ENCODE measurements at places on chromosomes 12 and 14.

- DNase-seq: no peak
These were observed 59.2 kb downstream of the IFT81 start for GRCh38 chr12:110183386-110183785.

DNA sequence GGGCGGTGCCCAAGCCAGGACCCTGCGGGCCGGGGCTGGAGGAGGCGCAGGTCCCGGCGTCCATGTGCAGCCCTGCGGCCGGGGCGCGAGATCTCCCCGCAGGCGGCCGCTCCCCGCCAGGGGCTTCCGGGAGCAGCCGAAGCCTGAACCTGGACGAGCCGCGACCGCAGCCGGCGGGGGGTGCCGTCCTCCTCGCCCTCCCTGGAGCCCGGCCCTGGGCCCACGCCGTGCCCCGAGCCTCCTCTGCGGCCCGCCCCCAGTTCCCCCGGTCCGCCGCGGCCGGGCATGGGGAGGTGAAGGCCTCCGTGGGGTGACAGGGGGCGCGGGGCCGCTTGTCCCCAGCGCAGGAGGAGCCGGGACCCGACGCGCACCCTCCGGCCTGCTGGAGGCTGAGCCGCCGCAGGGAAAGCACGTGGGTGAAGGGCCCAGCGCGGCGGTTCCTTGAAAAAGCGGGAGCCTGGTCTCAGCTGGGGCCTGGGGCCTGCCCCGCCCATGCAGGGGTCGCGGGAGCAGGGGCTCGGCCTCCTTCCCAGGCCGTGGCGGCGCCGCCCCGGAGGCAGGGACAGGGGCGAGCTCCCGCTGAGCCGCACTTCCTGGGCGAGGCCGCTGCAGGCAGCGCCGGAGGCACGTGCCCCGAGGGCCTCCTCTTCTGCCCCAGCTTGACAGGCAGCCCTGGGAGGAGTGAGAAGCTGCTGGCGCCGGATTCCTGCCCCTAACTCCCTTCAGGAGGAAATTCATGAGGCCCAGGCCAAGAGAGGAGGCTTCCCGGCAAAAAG is 55.6 kb upstream of the PPP2R5C start:
- DNase-seq: no peak

DNA sequence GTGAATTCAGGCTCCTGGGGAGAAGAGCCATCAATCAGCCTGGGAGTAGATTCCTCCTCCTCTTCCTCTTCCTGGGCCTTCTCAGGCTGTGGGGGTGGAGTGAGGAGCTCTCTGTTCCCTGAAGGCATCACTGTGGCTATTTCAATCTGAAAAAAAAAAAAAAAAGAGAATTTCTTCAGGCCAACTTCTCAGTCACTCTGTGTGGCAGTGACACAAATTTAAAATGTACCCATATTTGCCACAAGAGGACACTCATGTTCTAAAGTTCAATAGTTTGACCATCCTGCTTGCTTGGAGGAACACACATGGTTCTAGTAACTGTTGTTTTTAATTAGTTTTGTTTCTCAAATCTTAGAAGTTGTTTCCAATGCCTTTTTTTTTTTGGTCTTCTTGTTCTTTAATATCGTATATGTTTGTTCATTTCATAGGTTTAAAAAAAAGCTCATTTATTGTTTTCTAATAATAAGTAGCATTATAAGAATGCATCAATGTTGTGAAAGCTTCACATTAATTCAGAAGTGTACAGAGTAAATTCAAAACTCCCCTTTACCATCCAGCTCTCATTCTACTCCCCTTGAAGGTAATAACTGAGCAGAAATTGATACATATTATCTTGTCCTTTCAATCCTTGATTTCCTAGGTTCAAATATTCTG is 23.3 kb upstream of the CCER1 start:
- no peak for DNase-seq

DNA sequence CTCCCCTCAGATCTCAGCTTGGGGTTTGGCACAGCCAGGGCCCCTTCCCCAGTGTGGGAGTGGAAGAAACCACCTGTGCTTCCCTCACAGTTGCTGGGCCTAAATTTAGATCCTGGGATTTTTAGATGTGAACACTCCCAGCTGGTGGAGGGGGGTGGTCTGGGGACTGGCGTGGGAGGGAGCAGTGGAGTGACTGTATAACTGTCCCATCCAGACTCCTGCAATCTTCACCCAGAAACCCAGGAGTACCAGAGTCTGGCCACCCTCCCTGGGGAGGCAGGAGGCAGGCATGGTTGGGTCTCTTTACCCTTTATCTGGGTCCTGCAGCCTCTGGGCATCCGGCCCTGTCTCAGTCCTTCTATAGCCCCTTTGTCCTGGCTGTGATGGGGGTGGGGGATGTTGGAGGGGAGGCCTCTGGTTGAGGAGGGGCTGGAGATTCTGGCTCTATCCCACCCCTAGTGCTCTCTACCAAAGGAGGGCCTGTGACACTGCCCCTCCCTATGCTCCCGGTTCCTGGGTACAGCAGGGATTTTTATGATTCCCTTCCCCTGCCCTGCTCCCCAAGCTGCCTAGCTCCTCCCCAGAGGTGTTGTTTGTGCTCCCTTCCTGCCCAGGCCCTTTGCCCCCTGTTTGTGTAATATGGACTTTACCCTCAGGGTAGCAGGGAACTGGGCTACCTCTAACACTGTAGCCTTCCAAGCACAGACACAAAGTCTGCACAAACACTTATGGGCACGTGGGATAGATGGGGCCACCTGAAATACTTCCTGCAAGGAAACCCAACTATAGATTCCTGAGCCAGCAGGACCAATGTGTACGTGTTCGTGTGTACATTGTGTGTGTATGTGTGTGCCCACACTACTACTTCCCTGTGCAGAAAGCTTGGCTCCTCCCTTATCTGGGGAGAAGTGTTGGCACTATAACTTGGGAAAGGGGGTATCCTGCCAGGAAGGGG is 1.7 kb downstream of the ERBB3 start:
- no peak for DNase-seq

DNA sequence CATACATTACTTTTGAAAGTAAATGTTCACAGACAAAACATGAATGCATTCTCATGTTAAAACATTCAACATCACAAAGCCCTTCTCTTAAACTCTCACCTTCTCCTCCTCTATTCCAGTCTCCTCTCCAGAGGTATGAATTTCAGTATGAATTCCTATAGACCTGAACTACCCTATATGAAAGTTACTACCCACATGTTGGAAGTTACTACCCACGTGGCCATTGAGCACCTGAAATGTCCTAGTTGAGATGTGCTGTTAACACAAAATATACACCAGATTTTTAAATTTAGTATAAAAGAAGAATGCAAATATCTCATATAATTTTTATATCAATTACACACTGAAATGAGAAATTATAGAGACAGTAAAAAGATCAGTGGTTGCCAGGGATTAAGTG is 60.2 kb downstream of the PAX9 start:
- no peak for DNase-seq

- DNase-seq: no peak
These were observed 2.8 kb downstream of the PTPN21 start for GRCh38 chr14:88551980-88552431.

- no peak for DNase-seq
These were observed 92.7 kb downstream of the PRICKLE1 start for GRCh38 chr12:42496886-42497285.

DNA sequence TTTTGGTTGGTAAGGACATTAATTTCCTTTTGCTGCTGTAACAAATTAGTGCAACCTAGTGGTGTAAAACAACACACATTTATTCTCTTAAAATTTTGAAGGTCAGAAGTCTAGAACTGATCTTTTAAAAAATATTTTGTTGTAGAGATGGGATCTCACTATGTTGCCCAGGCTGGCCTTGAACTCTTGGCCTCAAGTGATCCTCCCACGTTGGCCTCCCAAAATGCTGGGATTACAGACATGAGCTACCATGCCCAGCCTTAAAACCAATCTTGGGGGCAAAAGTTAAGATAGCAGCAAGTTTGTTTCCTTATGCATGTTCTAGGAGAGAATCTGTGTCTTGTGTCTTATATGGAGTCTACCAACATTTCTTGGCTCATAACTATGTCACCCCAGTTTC is 55.8 kb downstream of the MIA2 start:
- no peak for DNase-seq

DNA sequence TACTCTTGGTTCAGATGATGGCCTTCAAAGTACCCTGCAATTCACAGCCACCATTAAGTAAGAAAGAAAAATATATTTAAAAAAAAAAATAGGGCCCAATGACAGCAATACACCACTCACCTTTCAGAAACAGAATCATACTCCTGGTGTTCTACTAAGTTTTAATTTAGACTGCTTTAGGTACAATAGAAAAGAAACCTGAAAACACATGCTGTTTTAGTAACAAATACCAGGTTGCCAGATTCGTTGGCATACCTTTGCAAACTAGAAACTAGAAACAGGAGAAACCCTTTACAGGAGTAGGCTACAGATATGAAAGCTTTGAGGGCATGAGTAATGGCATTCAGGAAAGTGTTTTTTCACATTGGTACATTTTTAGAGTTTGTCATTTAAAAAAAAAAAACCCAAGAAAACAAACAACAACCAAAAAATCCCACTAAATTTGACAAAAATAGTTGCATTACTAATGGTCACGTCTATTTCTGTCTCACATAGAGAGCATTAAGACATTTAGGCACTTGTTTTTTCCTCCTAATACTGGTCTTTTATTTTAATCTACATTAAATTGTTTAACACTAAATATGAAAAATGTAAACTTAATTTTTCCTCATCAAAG is 4.0 kb downstream of the SIX1 start:
- DNase-seq: no peak

DNA sequence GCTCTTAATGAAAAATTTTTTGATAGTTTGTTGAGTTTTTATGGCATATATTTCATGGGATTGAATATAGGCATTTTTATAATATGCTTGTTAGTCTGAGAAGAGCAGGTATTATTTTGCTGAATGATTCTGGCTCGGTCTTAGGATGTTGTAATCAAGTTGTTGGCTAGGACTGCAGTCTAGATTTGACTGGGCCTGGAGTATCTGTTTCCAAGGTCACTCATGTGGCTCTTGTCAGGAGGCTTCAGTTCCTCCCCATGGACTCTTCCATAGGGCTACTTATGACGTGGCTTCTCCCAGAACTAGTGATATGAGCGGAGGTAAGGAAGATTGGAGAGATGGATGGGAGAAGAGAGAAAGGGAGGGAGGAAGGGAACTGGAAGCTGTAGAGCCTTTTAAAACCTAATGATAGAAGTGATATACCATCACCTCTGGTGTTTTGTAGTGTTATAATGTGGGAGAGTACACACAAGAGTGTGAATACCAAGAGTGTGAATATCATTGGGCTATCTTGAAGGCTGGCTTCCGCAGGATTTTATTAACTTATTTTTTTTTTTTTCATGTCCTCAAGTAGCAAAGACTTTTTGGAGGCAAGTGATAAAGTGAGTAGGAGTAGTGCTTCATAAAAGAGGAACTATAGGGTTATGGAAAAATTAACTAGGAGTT is 4.4 kb downstream of the MNAT1 start:
- DNase-seq: no peak

- DNase-seq: no peak
These were observed 5.9 kb downstream of the FOXA1 start for GRCh38 chr14:37588956-37589714.

- no peak for DNase-seq
These were observed 30.6 kb upstream of the NFKBIA start for GRCh38 chr14:35435177-35435576.

- DNase-seq: peak; percentile 62
These were observed 8.8 kb downstream of the TNFRSF1A start for GRCh38 chr12:6333029-6333428.

- no peak for DNase-seq
These were observed 29.4 kb downstream of the TSPAN9 start for GRCh38 chr12:3106579-3106978.

GRCh38 chr14:54686219-54686870 is 119.4 kb downstream of the SAMD4A start:
- DNase-seq: no peak
